ENCODE measurements at places on chromosomes 3 and 15.
A peak's percentile ranks its signal among the peaks of the same experiment; 100 is the strongest.

DNA sequence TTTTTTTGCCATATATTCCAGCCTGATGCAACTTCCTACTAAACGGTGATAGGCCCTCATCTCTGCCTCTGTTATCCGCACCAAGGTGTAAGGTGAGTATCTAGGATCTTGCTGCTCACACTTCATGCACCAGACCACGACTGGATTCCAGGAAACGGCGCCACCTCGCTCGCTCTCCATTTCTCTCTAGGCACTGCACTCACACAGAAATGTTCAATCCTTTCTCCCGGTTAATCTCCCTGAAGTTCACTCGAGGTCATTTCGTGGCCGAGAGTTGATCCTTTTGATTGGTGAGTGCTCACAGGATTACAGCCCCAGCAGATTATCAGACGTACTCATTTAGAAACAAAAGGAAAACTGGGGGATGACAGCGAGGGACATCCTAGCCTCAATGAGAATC is 28.1 kb downstream of the MCF2L2 start:
- DNase-seq = no peak

- no peak for DNase-seq
Observed at GRCh38 chr3:146817704-146818103, 212.6 kb upstream of the PLSCR5 start.

DNA sequence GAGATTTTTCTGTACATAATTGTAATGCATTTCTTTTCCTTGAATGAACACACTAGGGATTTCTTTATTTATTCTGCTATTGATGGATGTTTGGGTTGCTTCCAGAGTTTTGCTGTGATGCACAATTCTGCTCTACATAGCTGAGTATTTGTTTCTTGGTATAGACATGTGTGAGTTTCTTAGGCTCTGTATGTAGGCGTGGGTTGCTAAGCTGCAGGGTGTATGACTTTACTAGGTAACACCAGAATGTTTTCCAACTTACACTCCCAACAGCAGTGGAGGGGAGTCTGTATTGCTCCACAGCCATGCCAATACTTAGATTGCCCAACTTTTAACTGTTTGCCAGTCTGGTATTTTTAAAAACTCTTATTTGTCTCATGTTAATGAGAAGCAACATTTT is 155.5 kb upstream of the TNIK start:
- DNase-seq = no peak

DNA sequence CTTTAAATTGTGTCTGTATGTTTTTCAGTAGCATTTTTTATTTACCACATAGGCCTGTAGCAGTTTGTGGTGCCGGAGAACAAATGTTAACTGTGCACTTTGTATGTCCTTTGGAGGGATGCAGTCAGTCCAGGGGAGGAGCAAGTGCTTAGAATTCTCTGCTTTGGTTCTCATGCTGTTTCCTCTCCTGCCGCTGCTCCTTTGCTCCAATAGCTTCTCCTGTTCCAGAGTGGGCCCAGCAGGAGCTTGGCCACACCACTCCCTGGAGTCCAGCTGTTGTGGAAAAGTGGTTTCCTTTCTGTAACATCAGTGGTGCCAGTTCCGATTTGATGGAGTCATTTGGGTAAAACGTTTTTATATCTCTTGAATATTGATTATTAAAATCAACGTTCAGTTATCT is 16.6 kb downstream of the TICRR start:
- no peak for DNase-seq

GRCh38 chr3:151228666-151229040 is 25.6 kb upstream of the GPR171 start:
- no peak for DNase-seq

DNA sequence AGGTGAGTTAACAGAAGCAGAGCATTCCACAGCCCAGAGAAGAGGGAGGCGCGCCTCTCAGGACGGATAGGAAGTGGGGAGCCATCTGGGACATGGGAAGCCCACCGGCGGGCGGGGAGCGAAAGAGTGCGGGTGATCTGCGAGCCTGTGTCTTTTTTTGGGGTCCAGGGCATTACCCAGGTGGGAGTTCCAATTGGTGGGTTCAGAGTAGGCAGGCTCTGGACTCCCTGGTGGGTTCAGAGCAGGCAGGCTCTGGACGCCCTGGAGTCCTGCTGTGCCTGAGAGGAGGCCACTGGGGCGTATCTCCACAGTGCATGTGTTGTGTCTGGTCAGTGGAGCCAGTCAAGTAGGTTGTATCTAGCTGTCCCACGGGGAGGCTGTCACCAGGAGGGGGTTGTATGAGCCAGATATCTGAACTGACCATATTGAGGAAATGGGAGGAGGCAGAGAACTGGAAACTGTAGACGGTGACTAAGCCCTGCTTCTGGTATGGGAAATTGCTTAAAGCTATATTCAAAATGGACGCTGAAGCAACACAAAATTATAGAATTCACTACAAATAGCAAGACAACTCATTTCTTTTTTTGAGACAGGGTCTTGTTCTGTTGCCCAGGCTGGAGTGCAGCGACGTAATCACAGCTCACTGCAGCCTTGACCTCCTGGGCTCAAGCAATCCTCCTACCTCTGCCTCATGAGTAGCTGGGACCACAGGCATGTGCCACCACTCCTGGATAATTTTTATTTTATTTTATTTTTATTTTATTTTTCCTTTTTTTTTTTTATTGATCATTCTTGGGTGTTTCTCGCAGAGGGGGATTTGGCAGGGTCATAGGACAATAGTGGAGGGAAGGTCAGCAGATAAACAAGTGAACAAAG is 34.5 kb upstream of the CHST2 start:
- DNase-seq = peak; percentile 14

GRCh38 chr15:38853608-38854007 is 289.0 kb upstream of the RASGRP1 start:
- DNase-seq = peak; percentile 21

DNA sequence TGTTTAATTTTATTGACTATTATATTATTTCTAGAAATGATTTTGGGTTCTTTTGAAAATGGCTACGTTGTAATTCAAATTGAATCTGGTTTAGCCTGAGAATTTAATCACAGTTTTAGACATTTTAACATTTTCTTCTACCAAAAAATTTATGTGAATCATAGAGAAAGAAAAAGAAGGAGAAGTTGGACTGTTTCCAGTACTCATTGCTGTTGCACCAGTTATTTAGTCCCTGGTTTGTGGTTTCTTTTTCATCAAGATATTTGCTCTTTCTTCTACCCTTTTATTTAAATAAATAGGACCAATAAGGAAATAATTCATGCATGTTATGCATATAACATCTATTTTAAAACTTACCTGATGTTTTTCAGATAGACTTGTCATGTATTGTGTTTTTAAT is 1337.1 kb downstream of the ROBO1 start:
- DNase-seq = no peak

- DNase-seq = no peak
Observed at GRCh38 chr3:15439476-15439875, 12.1 kb downstream of the EAF1 start.

DNA sequence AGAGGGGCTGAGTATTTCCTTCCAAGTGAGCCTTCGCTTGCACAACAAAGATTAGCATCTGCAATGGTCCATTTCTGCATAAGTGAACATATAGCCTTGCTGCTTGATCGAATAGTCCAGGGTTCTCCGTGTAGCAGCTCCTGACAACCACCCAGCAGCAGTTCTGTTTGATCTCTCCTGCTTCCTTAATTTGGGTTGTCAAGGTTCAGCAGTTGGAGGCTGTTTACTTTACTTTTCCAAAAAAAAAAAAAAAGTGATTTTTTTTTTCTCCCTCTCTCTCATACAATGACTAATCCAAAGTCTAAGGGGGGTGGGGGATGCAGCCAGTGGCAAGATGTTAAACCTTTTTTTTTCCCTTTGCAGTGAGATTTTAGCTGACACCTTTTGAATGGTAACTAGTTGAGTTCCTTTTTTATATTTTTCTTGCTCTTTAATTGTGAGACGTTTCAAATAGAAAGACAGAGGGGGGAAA is 3.6 kb downstream of the FOXP1 start:
- no peak for DNase-seq

DNA sequence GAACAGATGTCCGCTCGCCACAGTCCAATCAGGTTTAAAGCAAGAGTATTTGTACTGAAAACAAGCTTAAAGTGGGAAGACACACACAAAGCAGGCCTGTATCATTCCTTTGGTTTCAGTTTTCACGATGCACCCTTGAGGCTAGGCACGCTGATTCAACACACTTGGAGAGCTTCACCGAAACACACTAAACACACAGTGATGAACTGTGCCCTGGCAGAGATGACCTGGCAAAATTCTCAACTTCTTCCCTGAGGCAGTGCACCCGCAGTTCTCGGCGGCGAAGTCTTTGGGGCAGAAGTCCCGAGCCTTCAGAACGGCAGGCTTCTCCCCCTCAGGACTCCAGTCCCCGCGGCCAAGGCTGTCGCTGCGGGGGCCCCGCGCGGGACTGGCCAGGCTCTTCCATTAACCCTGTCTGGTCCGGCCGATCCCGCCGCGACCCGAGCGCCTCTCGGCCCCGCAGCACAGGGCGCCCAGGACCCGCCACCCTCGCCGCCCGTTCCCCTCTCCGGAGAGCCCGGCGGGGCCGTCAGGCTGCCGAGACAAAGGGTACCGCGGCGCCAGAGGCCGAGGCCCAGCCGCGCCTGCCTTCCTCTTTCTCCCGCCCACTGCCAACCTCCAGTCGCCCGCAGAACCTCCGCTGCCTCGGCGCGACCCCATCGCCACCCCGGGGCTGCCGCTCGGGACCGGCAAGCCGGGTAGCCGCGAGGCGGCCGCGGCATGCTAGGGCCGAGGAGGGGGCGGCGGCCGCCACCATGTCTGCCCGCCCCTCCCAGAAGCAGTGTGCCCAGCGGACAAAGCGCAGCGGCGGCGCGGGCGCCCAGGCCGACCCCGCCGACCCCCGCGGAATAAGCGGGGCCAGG is 792 bp downstream of the GABPB1 start:
- DNase-seq = peak; percentile 84

GRCh38 chr15:51736069-51736468 is 1.4 kb downstream of the LYSMD2 start:
- DNase-seq = peak; percentile 73

DNA sequence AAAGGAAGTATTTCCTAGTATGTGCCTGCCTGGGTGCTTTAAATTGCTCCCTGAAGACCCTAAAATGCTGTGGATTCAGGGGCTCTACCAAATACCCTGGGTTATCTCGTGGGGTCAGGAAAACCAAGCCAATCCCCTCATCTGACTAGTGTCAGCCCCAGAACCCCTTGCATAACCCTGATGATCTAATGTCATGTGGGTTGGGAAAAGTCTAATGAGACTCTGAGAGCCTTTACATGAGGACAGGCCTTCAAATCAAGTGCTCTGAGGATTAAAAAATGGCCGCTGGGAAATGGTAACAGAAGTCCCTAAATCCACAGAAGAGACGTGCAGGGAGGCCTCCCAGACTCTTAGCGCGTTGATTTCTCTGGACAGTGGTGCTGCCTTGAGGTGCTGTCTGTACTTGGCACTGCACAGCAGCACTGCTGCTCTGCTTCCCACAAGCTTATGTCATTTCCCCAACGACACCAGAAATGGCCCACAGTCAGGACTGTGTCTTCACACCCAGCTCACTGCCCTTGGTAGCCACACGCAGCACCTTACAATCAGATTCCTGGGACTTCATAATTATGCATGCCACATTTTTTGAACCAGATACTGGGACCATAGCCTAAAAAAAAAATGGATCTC is 16.6 kb downstream of the EIF4E3 start:
- no peak for DNase-seq

DNA sequence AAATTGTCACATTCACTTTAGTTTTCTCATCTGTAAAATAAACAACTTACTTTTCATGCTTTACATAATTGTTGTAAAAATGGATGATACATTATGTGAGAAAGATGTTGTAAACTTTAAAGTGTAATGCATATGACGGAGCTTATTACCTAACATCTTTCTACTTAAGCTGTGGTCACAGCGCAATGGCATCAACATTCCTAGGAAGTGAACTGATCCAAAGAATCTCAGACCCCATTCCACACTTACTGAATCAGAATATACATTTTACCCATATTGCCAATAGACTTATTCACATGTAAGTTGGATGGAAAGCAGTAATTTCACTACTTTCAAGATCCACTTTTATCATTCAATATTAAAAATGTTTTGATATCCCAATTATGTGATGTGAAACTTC is 497.5 kb downstream of the FGF12 start:
- DNase-seq = no peak

GRCh38 chr3:84755860-84756259 is 202.9 kb upstream of the CADM2 start:
- DNase-seq = no peak

DNA sequence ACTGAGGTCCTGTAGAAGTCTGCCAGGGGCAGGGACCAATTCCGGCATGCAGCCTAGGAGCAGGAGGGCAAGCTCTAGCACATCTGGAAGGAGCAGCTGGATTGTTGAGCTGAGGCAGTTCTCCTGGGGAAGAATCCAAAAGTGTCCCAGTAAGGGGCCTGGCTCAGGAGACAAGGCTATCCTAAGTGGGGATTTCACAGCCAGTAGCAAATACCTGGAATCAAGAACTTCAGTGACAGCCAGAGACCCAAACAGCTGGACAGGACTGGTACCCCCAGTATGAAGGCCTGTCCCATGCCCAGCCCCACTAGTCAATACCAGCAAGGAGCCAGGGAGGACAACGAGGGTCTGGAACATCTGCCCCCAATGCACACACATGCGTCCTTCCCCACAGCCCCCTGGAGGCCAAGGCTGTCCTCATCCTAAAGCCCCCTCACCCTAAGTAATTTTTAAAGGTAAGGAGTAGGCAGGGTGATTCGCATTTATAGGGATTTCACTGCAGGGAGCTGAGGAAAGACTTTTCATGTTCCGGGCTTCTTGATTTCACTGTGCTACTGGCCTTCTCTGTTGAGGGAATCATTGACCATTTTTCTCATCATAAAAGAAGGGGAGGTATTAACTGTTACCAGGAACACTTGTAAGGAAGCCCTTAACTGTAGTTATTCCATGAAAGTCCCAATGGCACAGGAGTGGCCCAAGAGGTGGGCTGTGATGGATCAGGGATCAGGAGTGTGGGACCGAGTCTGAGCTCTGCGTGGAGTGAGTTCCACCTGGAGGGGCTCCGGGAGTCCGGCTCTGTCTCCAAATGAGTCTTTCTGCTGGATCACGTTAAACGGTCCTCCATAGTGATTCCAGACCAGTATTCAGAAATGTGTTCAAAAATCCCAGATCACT is 2.6 kb upstream of the CHSY1 start:
- no peak for DNase-seq

GRCh38 chr15:40379853-40380252 is 2.7 kb upstream of the KNSTRN start:
- no peak for DNase-seq

DNA sequence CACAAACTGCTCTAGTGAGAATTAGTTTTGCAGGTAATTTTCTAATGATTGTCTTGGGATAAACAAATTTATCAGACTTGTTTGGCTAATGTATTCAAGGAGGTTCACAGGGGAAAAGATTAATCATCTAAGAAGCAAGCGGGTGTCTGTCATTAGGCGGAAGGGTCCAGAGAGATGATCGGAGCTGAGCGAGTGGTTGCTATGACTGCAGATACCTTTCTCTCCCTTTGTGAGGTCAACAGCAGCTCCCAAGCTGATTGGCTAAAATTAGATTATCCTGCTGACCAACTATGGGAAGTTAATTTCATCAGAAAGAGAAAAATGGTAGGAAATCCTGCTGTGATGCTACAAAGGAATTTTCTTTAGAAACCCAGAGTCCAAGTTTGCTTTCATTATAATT is 276.0 kb downstream of the SOX2 start:
- DNase-seq = no peak

Data from activated CD4-positive, alpha-beta T cell treated with anti-CD3 and anti-CD28 coated beads, Interleukin-10, Interleukin-2, amounts not matched to agents 100 ng/mL and 50 ng/mL, durations not matched to agents 16 hours and 8 hours (primary cell).